ENCODE measurements at places on chromosomes 3 and 15. TPM values are rescaled to one million over a fixed set of nuclear protein-coding genes. Genes with fewer than 3 reads are reported as not detected.

EPHA3 gene
- 7.2 TPM for total RNA-seq

PAQR9 gene
- total RNA-seq = not detected

CASR gene
- total RNA-seq = not detected

AAGAB gene
- total RNA-seq = 25.9 TPM

RASL12 gene
- 2.6 TPM for total RNA-seq

HESX1 gene
- total RNA-seq = not detected

IQCH gene
- not detected for total RNA-seq

MESP2 gene
- 0.57 TPM for total RNA-seq

P2RY13 gene
- total RNA-seq = 3.7 TPM

POPDC2 gene
- 2.9 TPM for total RNA-seq

VIPR1 gene
- total RNA-seq = 18.9 TPM

EFCC1 gene
- total RNA-seq = 0.34 TPM

IL17RD gene
- total RNA-seq = 5.8 TPM

CCR3 gene
- not detected for total RNA-seq

MOBP gene
- not detected for total RNA-seq

GOLGA6D gene
- total RNA-seq = not detected

CPN2 gene
- total RNA-seq = 0.44 TPM

CCDC39 gene
- total RNA-seq = 1.5 TPM

ACP3 gene
- total RNA-seq = 1.1 TPM

ADIPOQ gene
- 1,373 TPM for total RNA-seq

MAP6D1 gene
- 1.0 TPM for total RNA-seq

LTF gene
- total RNA-seq = 1.2 TPM

NEDD4 gene
- 17.0 TPM for total RNA-seq

THPO gene
- 0.44 TPM for total RNA-seq

POC1A gene
- total RNA-seq = 0.49 TPM

U2SURP gene
- 150 TPM for total RNA-seq

GOLGA6L4 gene
- total RNA-seq = 6.8 TPM

OXSM gene
- 5.2 TPM for total RNA-seq

GMNC gene
- not detected for total RNA-seq

ATP2B2 gene
- 0.44 TPM for total RNA-seq

LRRN1 gene
- total RNA-seq = 0.33 TPM

SYNPR gene
- total RNA-seq = not detected

WDR76 gene
- total RNA-seq = 6.2 TPM

MAP2K5 gene
- 23.4 TPM for total RNA-seq

PDE8A gene
- 129 TPM for total RNA-seq

CSPG5 gene
- 0.66 TPM for total RNA-seq

EXD1 gene
- not detected for total RNA-seq

CORO2B gene
- 15.3 TPM for total RNA-seq

ZNF620 gene
- 6.2 TPM for total RNA-seq

ADAMTS17 gene
- total RNA-seq = 0.49 TPM

GOLGA6B gene
- not detected for total RNA-seq
